ENCODE measurements at places on chromosomes 13 and 19.

GRCh38 chr13:43206838-43207237, 183.5 kb downstream of the DNAJC15 start:
- DNase-seq = no peak

GRCh38 chr19:13055213-13056051, 47.2 kb downstream of the LYL1 start:
- peak; percentile 81 for DNase-seq

- DNase-seq = no peak
Measured at GRCh38 chr19:49585023-49585422, 3.9 kb downstream of the PRRG2 start.

GRCh38 chr13:112974671-112975070, 5.7 kb downstream of the MCF2L start:
- DNase-seq = no peak

GRCh38 chr19:34323433-34324204, 41.4 kb upstream of the GPI start:
- DNase-seq = no peak

GRCh38 chr13:82658811-82659210, 1223.5 kb downstream of the SLITRK1 start:
- no peak for DNase-seq

- DNase-seq = no peak
Measured at GRCh38 chr19:29873024-29873800, 61.4 kb downstream of the CCNE1 start.

DNA sequence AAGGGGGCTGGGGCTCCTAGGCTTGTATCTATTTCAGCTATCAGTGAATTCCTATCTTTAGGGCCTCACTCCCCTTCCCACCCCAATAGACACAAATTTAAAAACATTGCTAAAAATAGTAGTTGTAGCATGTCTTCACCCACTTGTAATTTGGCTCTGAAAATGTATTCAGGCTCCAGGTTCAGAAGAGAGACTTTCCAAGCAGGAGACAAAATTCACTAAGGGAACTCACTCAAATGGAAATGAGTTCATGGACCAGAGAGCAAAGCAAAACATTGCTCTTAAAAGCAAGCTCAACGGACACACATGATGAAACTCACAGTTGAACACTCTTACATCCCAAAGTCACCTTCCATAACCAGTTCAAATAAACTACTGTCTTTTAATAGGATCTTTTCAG, 36.8 kb downstream of the PHF11 start:
- no peak for DNase-seq

GRCh38 chr19:1282588-1283206, 3.0 kb upstream of the EFNA2 start:
- no peak for DNase-seq

- DNase-seq = no peak
Measured at GRCh38 chr19:38294090-38294489, 10.0 kb upstream of the C19orf33 start.
